CD8-positive, alpha-beta memory T cell (primary cell): ENCODE measurements at places on chromosomes 12 and 14. TPM values are rescaled to one million over a fixed set of nuclear protein-coding genes. Genes with fewer than 3 reads are reported as not detected.

The KRT71 gene
- polyA plus RNA-seq: not detected

The AMN gene
- polyA plus RNA-seq: 1.6 TPM

The MYF5 gene
- polyA plus RNA-seq: not detected

The CTSG gene
- polyA plus RNA-seq: not detected

The DNAJC22 gene
- not detected for polyA plus RNA-seq

The FRMD6 gene
- polyA plus RNA-seq: 0.67 TPM

The SLC39A2 gene
- polyA plus RNA-seq: not detected

The PLCZ1 gene
- not detected for polyA plus RNA-seq

The NPAS3 gene
- polyA plus RNA-seq: not detected

DNA sequence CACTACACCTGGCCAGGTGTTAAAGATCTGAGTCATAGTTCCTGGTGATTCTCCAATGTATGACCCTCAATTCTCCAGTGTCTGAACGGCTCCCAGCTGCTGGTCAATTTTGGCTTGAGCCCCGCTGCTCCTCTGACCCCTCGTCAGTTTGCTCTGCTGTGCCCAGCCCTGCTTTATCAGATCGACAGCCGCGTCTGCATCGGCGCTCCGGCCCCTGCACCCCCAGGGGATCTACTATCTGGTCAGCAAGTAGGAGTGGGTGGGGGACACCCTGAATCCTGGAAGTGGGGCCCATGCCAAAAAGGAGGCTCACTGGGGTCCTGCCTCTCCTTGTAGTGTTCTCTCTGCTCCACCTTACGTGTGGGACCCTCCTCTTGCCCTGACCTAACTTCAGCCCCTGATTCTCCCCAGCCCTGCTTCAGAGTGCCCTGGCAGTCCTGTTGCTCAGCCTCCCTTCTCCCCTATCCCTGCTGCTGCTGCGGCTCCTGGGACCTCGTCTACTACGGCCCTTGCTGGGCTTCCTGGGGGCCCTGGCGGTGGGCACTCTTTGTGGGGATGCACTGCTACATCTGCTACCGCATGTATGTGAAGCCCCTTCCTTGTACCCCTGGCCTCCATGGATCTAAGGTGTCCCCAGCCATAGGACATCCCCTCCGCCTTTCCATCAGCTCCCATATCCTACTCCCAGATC is 5.0 kb downstream of the SLC39A5 start:
- H3K4me3 ChIP-seq: no peak overlapping the region
- no peak for DNase-seq
- H3K27ac ChIP-seq: no peak overlapping the region
- H3K4me1 ChIP-seq: no peaks in the 10 kb centered on the region
- no peaks in the 10 kb centered on the region for H3K27me3 ChIP-seq

- DNase-seq: no peak
- no peaks in the 10 kb centered on the region for H3K27me3 ChIP-seq
- no peak overlapping the region for H3K4me3 ChIP-seq
These were observed 411.0 kb downstream of the NELL2 start for GRCh38 chr12:44465139-44465538.

- no peaks in the 10 kb centered on the region for H3K4me1 ChIP-seq
- no peak overlapping the region for H3K4me3 ChIP-seq
- no peaks in the 10 kb centered on the region for H3K27me3 ChIP-seq
- no peak overlapping the region for H3K27ac ChIP-seq
- H3K36me3 ChIP-seq: peaks cover 56% of the 10 kb centered on the region
These were observed 68.9 kb upstream of the SAV1 start for GRCh38 chr14:50736932-50737419.

DNA sequence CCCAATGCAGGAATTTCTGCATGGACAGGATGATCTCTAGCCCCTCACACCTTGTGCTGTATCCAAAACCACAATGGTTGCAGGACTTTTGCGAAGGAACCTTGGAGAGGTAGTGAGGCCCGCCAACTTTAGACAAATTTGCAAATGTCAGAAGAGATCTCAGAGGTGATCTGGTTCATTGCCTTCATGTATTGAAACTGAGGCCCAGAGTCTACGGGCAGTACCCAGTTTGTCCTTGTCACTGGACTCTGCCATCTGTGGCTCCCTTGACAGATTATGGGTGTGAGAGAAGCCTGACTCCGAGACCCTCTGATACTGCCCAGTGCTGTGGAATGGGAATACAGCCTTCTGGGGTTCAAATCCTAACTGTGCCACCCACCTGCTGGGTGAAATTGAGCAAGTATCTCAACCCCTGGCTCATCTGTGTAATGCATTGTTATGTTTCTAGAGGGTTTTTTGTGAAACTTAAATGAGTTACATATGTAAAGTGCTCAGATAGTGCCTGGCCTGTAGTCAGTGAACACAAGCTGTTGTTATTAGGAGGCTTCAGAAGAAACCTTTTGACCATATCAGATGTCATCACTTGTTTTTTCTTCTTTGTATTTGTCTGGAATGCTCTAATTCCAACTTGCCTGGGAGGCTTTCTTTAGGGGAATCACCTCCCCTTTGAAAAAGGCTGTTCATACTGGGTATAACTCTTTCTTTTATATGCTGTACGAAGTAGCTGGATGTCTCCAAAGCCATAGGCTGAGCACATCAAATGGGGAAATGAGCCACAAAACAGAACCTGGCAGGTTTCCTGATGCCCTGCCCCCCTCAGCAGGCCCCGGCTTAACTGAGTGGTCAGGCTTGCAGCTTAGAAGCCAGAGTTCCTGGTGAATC is 71.4 kb upstream of the SRSF5 start:
- H3K27ac ChIP-seq: peak overlapping the region; percentile 57
- no peaks in the 10 kb centered on the region for H3K36me3 ChIP-seq
- H3K4me1 ChIP-seq: peaks cover 38% of the 10 kb centered on the region
- DNase-seq: no peak
- no peaks in the 10 kb centered on the region for H3K27me3 ChIP-seq

- H3K27me3 ChIP-seq: no peaks in the 10 kb centered on the region
- no peak overlapping the region for H3K4me3 ChIP-seq
- H3K4me1 ChIP-seq: no peaks in the 10 kb centered on the region
These were observed 218.1 kb downstream of the MON2 start for GRCh38 chr12:62684570-62685295.

DNA sequence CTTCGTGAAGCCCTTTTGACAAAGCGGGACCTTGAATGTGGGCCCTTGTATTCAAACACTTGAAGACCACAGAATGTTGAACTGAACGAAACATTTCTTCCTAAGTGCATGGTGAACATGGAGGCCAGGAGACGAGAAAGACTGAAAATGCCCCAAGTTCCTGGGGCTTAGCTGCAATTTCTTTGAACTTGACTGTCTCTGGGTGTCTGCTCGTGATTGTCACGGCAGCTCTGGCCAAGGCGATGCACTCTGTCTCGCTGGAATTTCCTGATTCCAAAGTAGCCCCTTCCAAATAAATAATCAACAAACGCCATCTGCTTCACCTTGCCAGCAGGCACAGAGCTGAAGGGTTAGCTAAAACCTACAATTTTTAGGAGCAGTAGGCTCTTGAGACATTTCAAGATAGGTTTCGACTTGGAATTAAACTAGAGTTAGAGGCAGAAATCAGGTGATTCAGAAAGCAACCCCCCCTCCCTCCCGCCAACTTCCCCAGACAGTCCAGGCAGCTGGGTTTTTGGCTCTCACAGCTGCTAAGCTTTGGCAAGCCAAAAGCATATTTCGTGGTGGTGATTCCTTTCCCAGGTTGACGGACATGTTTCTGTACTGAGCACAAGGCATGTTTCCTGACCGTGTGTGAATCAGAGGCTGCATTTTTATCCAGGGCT is 13.5 kb upstream of the IRF2BPL start:
- no peaks in the 10 kb centered on the region for H3K27me3 ChIP-seq
- no peaks in the 10 kb centered on the region for H3K36me3 ChIP-seq
- H3K27ac ChIP-seq: peak overlapping the region; percentile 89
- no peak for DNase-seq

DNA sequence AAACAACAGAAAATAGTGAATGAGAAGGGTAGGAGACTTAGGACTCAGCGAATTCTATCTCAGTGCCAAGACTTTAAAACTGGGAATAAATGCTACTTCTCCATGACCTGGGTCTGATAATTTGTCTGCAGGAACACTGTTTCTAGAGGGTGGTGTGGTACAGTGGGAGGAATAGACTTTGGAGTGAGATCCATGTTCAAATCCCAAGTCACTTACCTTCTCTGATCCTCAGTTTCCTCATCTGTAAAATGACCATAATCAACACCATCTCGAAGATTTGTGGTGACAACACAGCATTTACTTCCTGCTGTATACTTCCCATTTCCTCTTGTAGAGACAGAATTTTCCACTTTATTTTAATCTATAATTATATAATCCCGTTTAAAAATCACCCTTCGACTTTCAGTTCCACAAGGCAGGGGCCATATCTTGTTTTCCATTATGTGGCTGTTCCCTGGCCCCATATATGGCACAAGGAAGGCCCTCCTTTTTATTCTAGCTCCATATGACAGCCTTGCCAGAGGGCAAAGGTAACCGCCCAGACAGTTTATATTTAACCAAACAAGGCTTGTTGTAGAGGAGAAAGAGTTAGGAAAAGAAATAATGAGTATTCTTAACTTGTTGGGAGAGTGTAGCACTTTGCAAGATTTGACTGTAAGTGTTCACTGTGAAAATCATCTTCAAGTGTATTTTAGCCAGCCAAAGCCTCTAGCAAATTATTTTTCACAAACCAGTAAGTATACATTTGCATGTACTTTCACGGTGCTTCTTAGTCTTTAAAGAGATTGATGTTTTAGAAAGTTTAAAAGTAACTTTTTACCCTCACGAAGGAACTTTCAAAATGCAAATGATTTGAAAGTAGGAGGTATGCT is 243.1 kb downstream of the AKAP6 start:
- H3K36me3 ChIP-seq: no peaks in the 10 kb centered on the region
- no peak overlapping the region for H3K4me3 ChIP-seq
- no peaks in the 10 kb centered on the region for H3K27me3 ChIP-seq
- no peaks in the 10 kb centered on the region for H3K4me1 ChIP-seq
- no peak overlapping the region for H3K27ac ChIP-seq

- peaks cover 93% of the 10 kb centered on the region for H3K4me1 ChIP-seq
- no peaks in the 10 kb centered on the region for H3K27me3 ChIP-seq
- H3K4me3 ChIP-seq: peak overlapping the region; percentile 7
- H3K27ac ChIP-seq: peak overlapping the region; percentile 35
These were observed 30.6 kb downstream of the VCPKMT start for GRCh38 chr14:50085570-50086320.

- peak overlapping the region; percentile 88 for H3K4me3 ChIP-seq
- peak overlapping the region; percentile 99 for H3K27ac ChIP-seq
- no peaks in the 10 kb centered on the region for H3K36me3 ChIP-seq
These were observed 12.9 kb upstream of the CALM1 start for GRCh38 chr14:90383731-90384542.

- peaks cover 41% of the 10 kb centered on the region for H3K36me3 ChIP-seq
- H3K4me1 ChIP-seq: peaks cover 4% of the 10 kb centered on the region
- no peaks in the 10 kb centered on the region for H3K27me3 ChIP-seq
- no peak for DNase-seq
- no peak overlapping the region for H3K4me3 ChIP-seq
These were observed 19.3 kb downstream of the CKB start for GRCh38 chr14:103503296-103503695.

DNA sequence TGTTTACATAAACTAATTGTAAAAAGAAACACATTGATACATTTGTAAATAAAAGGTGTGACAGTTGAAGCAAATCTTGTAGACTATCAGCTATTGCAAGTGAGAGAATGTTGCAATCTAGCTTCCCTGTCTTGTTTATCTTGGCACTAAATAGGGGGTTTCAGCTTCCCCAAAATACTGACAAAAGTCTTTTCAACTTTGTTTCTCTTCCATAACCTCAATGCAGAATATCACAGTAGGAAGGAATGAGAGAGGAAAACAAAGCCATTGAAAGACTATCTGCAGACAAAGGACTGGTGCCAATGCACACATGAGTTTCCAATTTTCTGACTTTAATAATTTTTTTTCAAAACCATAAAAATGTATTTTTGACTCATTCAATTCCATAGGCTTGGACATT is 886.2 kb upstream of the MGAT4C start:
- H3K4me3 ChIP-seq: no peak overlapping the region
- H3K27me3 ChIP-seq: no peaks in the 10 kb centered on the region
- no peaks in the 10 kb centered on the region for H3K36me3 ChIP-seq

DNA sequence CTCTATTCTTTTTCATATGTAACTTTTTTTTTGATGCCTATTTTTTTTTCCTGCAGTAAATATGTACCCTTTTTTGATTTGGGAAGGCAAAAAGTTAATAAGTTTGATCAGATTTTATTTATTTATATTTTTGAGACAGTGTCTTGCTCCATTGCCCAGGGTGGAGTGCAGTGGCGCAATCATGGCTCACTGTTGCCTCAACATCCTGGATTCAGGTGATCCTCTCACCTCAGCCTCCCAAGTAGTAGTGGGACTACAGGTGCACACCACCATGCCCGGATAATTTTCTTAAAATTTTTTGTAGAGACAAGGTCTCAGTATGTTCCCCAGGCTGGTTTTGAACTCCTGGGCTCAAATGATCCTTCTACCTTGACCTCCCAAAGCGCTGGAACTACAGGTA is 79.1 kb downstream of the HEATR5A start:
- H3K27me3 ChIP-seq: no peaks in the 10 kb centered on the region
- H3K4me3 ChIP-seq: no peak overlapping the region
- DNase-seq: no peak

- DNase-seq: no peak
- H3K27me3 ChIP-seq: no peaks in the 10 kb centered on the region
- H3K27ac ChIP-seq: no peak overlapping the region
- H3K4me3 ChIP-seq: no peak overlapping the region
- H3K36me3 ChIP-seq: no peaks in the 10 kb centered on the region
These were observed 458.4 kb upstream of the SOX5 start for GRCh38 chr12:24407884-24408283.

DNA sequence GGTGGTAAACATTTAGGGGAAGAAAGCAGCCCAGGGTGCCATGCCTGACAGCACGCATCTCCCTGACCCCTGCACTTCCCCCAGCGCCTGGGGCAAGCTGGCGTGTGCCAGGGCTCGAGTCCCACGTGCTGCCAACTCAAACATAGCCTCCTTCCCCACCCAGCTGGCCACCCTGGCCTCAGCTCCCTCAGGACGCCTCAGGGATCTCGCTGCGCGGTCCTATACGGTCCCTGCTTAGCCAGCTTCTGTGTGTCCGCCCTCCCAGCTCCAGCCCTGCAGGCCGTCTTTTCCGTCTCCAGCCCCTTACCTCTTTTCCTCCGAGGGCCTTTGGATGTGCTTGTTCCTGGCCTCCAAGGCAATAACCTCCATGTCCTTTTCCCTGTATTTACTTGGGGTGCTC is 71.0 kb downstream of the TESC start:
- DNase-seq: no peak
- H3K4me1 ChIP-seq: no peaks in the 10 kb centered on the region
- no peak overlapping the region for H3K27ac ChIP-seq
- H3K4me3 ChIP-seq: no peak overlapping the region
- no peaks in the 10 kb centered on the region for H3K36me3 ChIP-seq

- no peak overlapping the region for H3K27ac ChIP-seq
- no peak for DNase-seq
- H3K4me3 ChIP-seq: peak overlapping the region; percentile 4
- no peaks in the 10 kb centered on the region for H3K4me1 ChIP-seq
- no peaks in the 10 kb centered on the region for H3K27me3 ChIP-seq
These were observed 111.4 kb downstream of the DACT1 start for GRCh38 chr14:58749066-58749669.

DNA sequence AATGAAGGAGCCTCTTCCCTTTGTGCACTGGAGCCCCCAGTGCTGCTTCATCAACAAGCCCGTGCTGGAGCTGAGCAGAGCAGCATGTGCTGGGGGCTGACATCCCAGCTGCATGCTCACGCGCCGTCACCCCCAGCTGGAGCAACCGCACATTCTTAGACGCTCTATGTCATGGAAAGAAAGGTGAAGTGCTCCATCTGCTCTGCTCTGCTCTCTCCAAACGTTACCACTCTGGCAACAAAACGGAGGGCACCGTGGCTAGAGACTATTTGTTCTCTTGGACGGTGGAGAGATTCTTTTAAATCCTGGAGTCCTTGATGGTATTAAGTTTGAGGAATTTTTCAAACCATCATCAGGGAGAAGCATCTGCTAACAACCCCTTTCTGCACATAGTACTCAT is 208.4 kb downstream of the C12orf75 start:
- no peaks in the 10 kb centered on the region for H3K4me1 ChIP-seq
- no peak overlapping the region for H3K4me3 ChIP-seq
- no peak overlapping the region for H3K27ac ChIP-seq
